ENCODE measurements at places on chromosomes 2 and 18.
A peak's percentile ranks its signal among the peaks of the same experiment; 100 is the strongest.

DNA sequence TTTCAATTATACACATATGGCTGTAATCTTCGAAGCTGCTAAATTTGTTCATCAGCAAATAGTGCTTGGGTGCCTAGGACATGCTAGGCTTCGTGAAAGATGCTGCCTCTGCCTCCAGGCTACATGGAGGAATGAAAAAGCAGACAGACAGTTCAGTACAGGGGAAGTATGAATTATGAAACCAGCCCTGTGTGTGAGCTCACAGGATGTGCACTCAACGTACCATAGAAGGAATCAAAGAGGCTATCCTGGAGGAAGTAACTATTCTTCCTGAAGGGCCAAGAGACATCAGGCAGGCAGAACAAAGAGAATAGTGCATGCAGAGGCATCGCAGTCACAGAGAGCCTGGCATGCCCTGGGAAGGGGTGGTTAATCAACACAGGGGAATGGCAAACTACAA is 61.4 kb downstream of the DYM start:
- DNase-seq = no peak

GRCh38 chr2:70083344-70084156 is 3.7 kb upstream of the PCBP1 start:
- no peak for DNase-seq

DNA sequence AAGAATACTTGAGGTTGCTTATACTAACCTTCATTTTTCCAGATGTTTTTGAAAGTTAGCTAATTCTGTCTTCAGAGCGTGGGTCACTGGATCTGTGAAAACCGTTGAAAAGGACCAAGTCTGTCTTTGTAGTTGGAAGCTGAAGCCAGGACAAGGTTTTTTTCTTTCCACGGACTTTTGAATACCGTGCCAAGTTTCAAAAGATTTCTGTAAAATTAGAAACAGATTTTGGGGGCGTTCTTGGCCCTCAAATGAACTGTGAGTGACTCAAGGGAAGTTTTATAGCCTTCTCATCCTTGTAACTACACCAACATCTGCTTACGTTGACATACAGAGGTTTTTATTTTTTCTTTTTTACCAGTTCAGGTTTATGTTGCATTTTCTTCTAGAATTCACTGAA is at the start of gene FAP:
FAP (minus strand) TSS at position 152 of the 400 bp plus-strand sequence; CDS start at position 34, 118 bp downstream.
- no peak for DNase-seq

GRCh38 chr2:171522052-171522787 is at the start of gene CYBRD1:
Gene CYBRD1 (plus strand): TSS chr2:171522474. CDS start chr2:171522546, 72 bp downstream.
- DNase-seq = peak; percentile 89

DNA sequence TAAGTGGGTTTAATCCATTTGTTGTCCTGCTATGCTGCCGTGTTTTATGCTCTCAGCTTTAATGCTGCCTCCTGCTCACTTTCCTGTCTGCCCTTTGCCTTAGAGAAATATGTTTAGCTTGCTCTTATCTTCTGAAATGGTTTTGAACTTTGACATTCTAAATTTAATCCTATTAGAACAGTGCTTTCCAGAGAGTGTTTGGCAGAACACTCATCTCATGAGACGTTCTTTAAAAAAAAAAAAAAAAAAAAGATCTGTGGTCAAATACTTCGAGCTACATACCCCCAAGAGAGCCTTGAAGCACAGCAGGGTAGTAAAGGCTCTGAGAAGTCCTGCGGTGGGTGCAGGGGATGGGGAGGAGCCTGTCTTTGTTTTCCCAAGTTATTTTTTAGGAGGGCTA is 161.3 kb downstream of the SPP2 start:
- DNase-seq = no peak

DNA sequence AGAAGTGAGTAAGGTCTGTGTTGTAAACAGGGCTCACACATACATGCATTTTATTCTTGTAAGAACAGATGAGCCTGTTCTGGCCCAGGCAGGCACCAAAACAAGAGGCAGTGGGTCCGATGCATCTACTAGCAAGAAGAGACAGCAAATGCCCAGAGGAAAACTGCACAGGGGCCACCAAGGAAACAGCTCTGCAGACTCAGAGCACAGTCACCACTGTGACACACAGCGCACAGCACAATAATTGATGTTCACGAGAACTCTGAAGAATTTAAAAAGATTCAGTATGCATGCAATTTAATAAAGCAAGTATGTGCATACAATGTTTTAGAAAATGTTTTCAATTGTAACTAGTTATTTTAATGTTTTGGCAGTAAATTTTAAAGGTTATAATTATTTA is 24.8 kb downstream of the LONRF2 start:
- DNase-seq = no peak

- DNase-seq = no peak
Measured at GRCh38 chr2:206962966-206963365, 23.6 kb downstream of the CPO start.

GRCh38 chr2:167572883-167573619 is 674.3 kb downstream of the STK39 start:
- no peak for DNase-seq

GRCh38 chr18:10860928-10861327 is 288.4 kb downstream of the PIEZO2 start:
- DNase-seq = no peak
